ENCODE measurements at places on chromosomes 12 and 14.

DNA sequence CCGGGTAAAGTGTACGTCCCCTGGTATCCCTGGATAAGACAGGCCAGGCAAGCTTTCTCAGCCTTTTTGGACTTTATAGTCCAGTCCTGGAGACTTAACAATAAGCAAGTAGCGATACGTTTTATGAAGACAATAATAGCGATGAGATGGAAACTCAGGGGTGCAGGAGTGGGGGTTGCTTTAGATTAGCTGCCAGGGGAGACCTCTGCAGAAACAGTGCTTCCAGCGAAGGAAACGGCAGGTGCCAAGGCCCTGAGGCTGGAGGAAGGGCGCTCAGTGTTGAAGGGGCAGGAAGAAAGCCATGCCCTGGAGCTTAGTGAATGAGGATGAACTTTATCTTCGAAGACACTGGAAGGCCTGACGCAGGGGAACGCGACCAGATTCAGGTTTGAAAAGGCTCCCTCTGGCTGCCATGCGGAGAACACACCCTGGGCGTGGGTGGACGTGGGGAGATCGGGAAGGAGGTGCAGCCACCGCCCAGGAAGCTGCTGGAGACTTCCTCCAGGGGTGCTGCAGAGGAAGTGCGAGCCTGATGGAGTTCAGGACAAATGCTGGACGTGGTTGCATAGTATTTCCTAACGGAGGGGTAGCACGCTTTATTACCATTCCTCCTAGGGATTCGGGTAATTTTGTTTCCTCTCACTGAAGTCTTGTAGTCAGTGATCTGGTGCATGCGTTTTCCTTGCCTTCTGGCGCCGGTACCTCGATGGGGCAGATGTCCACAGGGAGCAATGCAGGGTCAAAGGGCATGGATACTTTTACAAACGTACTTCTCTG, 26.1 kb upstream of the UBC start:
- DNase-seq = peak; percentile 76

DNA sequence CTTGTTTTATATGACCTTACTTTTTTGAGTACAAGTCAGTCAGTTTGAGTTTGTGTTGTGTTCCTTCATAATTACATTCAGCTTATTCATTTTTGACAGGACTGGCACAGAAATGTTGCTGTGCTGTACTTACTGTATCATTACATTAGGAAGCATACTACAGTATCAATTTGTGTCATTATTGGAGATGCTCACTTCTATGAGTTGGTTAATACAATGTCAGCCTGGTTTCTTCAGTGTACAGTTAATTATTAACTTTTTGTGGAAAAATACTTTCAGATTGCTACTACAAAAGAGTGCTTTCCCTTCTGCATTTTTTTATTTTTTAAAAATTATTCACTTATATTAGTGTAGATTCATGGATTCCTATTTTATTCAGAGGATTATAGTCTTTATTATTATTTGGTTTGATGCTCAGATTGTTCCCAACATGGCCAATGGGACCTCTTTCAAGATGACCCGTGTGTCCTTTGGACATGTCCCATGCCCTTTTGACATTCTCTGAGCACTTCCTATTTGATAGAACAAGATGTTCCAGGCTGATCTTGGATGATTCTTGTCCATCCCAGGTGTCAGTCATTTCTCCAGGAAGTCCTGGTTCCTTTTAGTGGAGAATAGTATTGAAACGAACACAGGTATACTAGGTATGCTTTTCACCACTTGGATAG, 66.6 kb downstream of the MON2 start:
- DNase-seq = no peak

DNA sequence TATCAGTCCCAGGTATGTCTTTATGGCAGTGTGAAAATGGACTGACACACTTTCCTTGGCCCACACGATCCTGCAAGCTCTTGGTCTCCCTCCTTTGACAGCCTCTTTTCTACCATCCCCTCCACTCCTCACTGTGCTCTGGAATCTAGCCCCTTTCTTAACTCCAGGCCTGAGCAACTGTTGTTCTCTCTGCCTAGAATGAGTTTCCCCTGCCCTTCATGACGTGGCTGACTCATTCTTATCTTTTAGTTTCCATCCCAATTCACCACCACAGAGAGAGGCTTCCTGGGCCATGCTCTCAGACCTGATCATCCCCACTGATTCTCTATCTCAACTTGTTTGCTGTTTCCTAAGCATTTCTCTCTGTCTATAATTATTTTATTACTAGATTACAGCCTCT, 157.4 kb upstream of the HMGA2 start:
- no peak for DNase-seq

- no peak for DNase-seq
Observed at GRCh38 chr14:24430682-24431568, 1.2 kb downstream of the KHNYN start.

DNA sequence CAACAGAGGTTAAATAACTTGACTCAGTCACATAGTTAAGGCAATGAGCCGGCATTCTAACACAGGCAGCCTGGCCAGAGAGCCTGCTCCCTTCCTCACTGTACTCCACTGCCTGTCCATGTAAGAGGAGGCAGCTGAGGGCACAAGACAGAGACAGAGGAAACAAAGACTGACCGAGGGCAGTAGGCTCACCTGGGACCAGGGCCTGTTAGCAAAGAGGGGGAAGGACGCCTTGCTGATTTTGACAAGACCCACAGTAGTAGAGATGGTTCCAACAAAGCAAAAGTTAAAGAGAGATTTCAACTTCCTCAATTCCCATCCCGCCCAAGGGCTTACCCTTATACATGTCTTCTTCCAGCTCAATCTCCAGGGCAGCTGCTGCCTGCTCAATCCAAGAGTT, 26.5 kb downstream of the OTUB2 start:
- no peak for DNase-seq

GRCh38 chr14:74302152-74302628, 544 bp downstream of the ABCD4 start:
- DNase-seq = no peak

GRCh38 chr12:6620137-6620884, 13.1 kb upstream of the CHD4 start:
- no peak for DNase-seq

DNA sequence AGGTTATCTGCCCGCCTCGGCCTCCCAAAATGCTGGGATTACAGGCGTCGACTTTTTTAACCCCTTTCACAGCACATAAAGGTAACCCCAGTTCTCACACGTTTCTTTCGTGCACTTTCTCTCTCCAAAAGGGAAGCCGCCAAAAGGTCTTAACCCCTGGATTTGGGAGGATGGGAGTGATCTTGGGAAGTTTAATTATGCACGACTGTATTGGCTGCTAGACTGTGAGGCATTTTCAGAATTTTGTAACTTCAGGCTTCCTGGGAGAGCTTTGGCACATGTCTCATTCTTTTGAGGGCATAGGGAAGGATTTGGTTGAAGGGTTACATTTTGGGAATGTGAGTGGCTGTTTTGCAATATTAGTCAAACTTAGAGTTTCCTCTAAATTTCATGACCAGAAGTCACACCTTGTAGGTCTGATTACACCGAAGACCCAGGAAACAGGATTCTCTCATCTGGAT, 1.4 kb upstream of the SMARCC2 start:
- DNase-seq = no peak

- peak; percentile 30 for DNase-seq
Observed at GRCh38 chr12:80226576-80226975, 127.2 kb downstream of the OTOGL start.

DNA sequence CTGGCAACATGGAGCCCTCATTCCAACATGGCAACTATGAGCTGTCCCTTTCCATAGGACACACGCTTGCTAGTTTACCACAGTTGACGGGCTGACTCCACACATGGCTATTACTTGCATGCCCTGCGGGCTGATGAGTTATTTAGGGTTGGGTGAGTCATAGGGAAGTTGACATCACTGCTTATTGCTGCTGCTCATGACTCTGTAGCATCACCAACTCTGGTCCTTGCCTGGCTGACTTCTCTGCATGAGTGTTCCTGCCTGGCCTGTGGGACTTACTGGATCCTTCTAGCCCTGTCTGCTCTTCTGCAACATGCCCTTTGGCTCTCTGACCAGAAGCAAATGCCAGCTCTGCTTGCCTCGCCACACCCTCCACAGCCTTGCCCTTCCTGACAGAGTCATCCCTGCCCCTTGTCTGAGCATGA, 199.5 kb downstream of the ANO6 start:
- peak; percentile 98 for DNase-seq

GRCh38 chr12:81339071-81339470, 261.2 kb downstream of the ACSS3 start:
- DNase-seq = no peak
